Cortex of kidney (tissue), 1 donor: ENCODE measurements at places on chromosomes 11 and 22.

DNA sequence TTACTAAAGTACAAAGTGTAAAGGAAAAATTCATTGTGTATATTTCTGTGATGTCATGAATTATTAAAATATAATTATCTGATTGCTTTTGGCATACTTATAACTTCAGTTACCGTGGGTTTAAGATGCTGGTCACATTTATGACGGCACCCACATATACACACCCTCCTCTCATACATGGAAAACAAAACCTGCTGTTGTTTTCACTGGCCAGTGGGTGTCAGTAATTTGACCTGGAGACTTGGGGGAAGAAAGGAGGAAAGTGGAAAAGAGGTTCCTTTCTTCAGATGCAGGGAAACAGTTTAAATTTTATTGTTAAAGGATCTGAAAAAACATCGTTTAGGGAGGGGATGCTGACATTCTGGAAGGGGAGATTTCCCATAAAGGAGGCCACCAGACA, 742 bp upstream of the BBOX1 start:
- no peak for DNase-seq

GRCh38 chr11:44018829-44019228, 29.0 kb upstream of the ACCSL start:
- DNase-seq, result no peak

DNA sequence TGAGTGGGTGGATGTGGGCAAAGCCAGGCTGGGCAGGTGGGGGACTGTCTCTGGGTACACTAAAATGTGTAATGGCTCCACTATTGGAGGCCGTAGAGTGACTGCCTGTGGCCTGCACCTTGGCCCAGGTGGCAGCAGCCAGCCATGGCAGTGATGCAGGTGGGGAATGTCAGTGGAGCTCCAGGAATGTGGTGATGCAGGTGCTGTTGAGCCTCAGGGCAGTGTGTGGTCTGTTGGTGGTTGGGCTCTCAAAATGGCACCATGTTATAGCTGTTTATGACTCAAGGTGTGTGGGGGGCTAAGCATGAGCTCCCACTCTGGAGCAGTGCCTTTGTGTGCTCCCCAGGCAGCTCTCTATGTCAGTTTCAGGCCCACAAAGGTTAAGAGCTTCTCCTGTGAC, 40.2 kb upstream of the CCDC90B start:
- no peak for DNase-seq

GRCh38 chr22:43346521-43346929, 3.4 kb upstream of the SCUBE1 start:
- no peak for DNase-seq

DNA sequence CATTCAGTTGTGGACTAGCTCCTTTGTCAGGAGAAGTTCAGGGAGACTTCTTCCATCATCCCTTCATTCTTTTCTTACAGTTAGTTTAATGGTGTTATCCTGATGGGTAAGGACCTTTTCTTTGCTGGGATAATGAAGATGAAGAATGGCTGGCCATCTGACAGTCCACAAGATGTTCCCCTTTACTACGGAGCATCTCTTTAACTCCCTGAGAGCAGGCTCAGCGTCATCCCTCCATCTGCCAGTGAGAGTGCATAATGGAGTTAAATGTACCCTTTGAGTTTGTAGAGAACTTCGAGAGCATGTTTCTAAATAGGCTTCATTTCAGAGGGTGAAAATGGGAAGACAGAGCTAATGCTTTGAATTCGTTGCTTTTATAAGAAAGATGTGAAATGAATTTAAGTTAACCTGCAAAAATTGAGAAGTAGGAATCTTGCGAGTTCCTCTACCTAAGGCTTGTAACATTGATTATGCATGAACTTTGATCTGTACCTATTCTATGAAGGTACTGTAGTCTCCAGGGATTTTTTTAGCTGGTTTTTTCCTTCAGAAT, 1.7 kb downstream of the EP300 start:
- DNase-seq, result no peak

- no peak for DNase-seq
Observed at GRCh38 chr11:1733716-1734640, 16.4 kb downstream of the IFITM10 start.

- DNase-seq, result no peak
Observed at GRCh38 chr11:129282634-129283033, 90.5 kb upstream of the ARHGAP32 start.

DNA sequence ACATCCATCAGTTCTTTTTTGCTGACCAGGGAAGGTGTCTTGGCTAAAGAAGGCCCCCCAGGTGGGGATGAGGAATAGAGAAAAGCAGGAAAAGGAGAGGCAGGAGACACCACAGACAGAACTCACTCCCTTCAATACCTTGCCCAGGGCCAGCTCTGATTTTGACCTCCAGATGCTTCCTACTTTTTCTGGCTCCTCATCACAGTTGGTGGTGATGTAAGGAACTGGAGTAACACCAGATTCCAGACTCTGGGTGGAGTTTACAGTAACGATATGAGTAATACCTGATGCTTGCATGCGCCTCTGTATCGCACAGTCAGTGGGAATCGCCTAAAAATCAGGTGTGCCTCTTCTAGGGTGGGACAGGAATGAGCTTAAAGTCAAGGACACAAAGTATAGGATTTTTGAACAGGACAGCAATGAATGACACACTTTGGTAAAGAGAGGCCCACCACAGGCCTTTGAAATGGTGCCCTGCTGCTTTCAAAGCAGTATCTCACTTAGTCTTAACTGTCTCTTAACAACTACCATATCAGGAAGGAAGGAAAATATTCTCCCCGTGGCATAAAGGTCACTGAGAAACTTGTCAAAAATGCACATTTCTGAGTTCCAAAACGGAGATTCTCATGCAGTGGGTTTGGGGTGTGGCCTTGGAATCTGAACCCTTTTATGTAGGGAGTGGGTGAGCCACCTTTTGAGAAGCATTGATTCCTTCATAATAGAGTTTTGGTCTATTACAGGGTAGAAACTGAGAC, 140.8 kb downstream of the SNX19 start:
- DNase-seq, result no peak

DNA sequence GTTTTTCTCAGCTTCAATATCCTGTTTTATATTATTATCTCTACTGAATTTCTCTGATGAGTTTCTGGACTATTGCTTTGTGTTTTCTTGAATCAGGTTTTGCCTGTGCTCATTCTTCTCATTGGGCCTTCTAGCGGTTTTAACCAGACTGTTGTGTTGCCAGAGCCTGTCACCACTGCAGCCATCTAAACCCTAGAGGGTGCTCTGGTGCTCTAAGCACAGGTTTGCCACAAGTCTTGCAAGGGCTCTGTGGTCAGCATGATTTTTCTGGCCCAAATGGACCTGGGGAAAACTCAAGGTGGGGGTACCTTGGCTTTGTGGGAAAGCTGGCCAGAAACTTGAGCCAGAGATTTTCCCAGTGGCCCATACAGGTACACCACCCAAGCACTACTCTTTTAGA, 52.4 kb upstream of the TYR start:
- DNase-seq, result no peak

- no peak for DNase-seq
Observed at GRCh38 chr11:19892876-19893275, 180.2 kb downstream of the NAV2 start.

DNA sequence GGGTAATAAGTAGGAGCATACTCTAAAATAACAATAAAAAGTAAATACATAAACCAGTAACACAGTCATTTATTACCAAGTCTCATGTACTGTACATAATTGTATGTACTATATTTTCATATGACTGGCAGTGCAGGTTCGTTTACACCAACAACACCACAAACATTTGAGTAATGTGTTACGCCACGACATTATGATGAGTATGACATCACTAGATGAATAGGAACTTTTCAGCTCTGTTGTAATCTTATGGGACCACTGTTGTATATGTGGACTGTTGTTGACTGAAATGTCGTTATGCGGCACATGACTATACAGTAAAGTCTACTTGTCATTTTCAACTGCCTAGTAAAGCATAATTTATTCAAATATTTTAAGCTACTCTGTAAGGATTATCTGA, 18.6 kb downstream of the KIF18A start:
- no peak for DNase-seq

- no peak for DNase-seq
Observed at GRCh38 chr22:21762712-21763581, 27.4 kb upstream of the YPEL1 start.

- no peak for DNase-seq
Observed at GRCh38 chr22:38783095-38783615, 10.8 kb downstream of the DNAL4 start.

- no peak for DNase-seq
Observed at GRCh38 chr11:69934861-69935494, 115.8 kb upstream of the FGF3 start.

- DNase-seq, result no peak
Observed at GRCh38 chr11:119713359-119714040, 15.5 kb downstream of the NECTIN1 start.

- DNase-seq, result no peak
Observed at GRCh38 chr22:18955696-18956095, 19.6 kb upstream of the PRODH start.

GRCh38 chr11:3434976-3435375, 56.0 kb upstream of the ZNF195 start:
- no peak for DNase-seq

- DNase-seq, result no peak
Observed at GRCh38 chr11:77332259-77332658, 30.8 kb upstream of the GDPD4 start.

- no peak for DNase-seq
Observed at GRCh38 chr22:32810555-32811133, 9.1 kb downstream of the TIMP3 start.

- no peak for DNase-seq
Observed at GRCh38 chr11:66843776-66844495, 695 bp downstream of the RCE1 start.

- DNase-seq, result no peak
Observed at GRCh38 chr11:68709062-68709461, 24.7 kb downstream of the GAL start.

GRCh38 chr11:99893811-99894210, 793.3 kb upstream of the ARHGAP42 start:
- no peak for DNase-seq

GRCh38 chr11:35235936-35236666, 97.1 kb downstream of the CD44 start:
- no peak for DNase-seq

GRCh38 chr11:122821169-122821568, 17.1 kb upstream of the CRTAM start:
- no peak for DNase-seq

DNA sequence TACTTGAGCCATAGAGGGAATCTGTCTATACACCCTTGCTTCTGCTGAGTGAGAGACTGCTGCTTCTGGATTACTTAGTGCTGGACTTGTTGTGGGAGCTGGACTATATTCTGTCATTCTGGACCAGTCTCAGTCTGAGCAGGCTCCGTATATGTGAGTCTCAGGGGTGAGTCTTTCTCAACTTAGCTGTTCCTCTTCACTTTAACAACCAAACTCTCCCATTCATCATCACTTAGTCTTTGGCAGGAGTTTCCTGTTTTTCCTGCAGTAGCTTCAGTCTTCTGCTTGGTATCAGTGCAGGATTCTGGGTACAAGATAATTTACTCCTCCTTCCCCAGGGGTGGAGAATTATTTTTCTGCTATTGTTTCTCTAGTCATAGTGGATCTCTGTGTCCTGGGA, 779.5 kb downstream of the METTL15 start:
- no peak for DNase-seq

- no peak for DNase-seq
Observed at GRCh38 chr11:94545264-94546161, 1.8 kb downstream of the FUT4 start.

GRCh38 chr11:123251657-123252344, 56.8 kb upstream of the CLMP start:
- no peak for DNase-seq

GRCh38 chr11:77252555-77253270, 48.8 kb downstream of the GDPD4 start:
- DNase-seq, result no peak

- DNase-seq, result no peak
Observed at GRCh38 chr11:28815110-28815509, 706.9 kb downstream of the METTL15 start.

- DNase-seq, result no peak
Observed at GRCh38 chr11:72582206-72583176, 91.7 kb downstream of the PDE2A start.

- no peak for DNase-seq
Observed at GRCh38 chr11:107430525-107430924, 27.1 kb downstream of the CWF19L2 start.

DNA sequence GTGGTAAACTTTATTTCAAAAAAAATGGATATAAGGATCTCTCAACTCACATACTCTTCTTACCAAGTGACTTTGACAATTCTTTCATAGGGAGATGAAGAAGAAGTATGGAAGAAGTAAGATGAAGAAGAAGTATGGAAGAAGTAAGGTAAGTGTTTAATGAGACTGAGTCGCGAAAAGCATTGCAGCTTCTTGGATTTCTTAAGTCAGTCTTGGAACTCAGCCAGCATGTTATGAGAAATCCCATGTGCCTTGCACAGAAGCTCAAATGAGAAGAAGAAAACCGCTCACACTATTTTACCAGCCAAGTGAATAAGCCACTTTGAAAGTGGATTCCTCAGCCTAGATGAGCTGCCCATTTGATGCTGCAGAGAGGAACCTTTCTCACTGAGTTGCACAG, 332.0 kb upstream of the CCDC179 start:
- DNase-seq, result no peak

GRCh38 chr11:118691926-118692830, 12.7 kb upstream of the TREH start:
- DNase-seq, result no peak

DNA sequence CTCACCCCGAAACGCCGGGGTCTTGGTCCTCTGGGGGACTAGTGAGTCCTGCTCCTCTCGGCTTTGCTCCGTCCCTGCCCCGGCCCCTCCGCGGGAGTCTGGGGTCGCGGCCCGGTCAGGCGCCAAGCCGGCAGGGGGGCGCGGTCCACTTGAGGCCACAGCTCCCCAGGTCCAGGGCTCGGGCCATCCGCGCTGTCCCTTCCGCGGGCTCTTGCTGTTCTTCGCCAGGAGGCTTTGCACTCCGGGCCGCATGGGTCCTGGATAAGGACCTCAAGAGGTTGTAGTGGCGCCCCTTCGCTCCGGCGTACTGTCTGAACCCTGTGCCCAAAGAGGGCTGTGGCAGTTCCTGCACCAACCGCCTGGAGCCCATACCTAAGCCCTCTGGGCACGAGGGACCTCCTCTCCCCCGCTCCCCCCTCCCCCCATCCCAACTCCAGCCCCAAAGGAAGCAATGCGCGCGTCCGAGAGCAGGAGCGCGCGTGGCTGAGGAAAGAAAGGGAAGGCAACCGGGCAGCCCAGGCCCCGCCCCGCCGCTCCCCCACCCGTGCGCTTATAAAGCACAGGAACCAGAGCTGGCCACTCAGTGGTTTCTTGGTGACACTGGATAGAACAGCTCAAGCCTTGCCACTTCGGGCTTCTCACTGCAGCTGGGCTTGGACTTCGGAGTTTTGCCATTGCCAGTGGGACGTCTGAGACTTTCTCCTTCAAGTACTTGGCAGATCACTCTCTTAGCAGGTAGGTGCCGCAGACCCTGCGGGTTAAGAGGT, at the start of gene ADM:
Gene ADM (plus strand): TSS at position 579 of the 767 bp plus-strand sequence. CDS start 628 bp downstream, outside the sequence.
- DNase-seq, result no peak
